MG63 (cell line): ENCODE measurements at places on chromosomes 3 and 15. TPM values are rescaled to one million over a fixed set of nuclear protein-coding genes. Genes with fewer than 3 reads are reported as not detected.

DNA sequence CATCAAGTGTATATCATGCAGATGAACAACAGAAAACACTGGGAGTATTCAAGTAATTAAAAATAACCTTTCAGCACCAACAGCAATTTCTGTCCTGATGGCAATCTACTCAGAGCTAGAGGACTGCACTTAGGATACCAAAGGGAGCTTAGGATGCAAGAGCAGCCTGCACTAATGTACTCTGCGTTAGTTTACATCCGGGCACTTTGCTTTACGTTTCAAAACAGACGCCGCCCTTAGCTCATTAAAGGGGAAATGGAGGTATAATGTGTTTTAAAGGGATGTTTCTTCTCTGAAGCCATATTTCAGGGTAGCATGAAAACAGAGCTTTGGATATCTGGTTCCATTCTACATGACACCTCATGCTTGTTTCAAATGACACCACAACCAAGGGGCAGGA lies 14.0 kb upstream of the B3GNT5 start:
- DNase-seq: no peak

GRCh38 chr3:128873244-128874022 lies 6.0 kb upstream of the ACAD9 start:
- DNase-seq: no peak

DNA sequence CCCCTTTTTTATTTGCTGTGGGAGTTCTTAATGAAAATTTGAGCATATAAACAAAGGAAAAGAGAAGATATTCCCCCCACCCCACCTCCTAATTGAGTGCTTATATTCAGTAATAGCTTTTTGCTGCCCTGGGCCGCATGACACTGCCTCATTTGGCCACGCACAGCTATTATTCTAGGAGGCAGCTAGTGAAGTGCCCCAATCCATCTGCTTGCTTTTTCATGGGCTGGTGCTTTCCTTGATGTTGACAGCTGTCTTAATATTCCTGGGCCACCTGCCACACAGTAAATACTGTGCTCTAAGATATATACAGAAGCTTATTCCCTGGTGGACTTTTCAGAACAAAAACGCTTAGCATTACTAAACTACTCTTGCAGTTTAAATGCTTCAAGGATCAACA lies 3.8 kb upstream of the CRYBG3 start:
- DNase-seq: no peak

DNA sequence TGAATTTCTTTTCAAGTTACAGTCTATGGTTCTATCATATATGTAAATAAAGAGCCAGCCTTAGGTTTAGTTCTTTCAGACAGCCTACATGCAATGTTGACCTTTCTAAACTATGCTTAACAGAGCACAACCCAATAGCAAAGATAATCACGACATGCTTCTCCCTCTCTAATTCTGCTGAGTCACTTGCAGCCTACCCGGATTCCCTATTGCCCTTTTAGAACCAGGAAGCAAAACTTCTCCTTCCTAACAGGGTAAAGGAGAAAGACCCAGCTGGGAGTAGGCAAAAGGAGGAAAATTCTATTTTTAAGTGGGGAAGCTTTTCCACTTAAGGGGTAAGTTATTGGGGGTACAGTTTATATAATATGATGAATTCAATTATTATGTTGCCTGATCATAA lies 79.3 kb downstream of the SLC7A14 start:
- no peak for DNase-seq

DNA sequence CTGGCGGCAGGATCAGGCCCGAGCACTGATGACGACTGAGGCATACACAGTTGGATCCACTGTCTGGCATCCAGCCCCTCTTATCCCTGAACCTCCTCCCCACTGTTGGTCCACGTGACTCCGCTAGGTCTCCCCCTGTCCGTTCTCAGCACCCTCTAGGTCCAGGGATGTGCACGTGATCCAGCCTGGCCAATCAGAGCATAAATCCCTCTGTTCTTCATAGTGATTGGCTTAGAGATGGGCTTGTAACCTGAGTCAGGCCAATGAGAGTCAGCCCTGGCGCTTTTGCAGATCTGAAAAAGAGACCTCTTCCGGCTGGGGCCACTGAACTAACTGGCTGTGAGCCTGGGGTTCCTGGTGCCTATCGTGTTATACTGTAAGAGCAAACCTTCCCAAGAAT lies 20.5 kb upstream of the IQSEC1 start:
- DNase-seq: no peak

DNA sequence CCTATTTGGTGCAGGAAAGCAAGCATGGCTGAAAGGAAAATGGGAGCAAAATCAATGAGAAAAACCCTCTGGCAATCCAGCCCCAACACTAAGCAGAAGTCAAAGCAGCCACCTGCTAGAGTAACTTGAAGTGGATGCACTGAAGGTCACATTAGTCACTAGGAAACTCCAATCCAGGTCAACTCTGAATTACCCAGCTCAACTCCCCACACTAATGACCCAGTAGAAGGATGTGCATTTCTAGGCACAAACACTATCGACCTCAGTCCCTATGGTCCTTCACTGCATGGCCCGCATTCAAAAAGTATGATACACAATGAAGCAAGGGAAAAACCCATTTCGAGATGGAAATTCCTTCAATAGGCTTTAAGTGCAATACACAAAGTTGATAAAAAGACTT lies 80.6 kb downstream of the RAD18 start:
- DNase-seq: no peak

DNA sequence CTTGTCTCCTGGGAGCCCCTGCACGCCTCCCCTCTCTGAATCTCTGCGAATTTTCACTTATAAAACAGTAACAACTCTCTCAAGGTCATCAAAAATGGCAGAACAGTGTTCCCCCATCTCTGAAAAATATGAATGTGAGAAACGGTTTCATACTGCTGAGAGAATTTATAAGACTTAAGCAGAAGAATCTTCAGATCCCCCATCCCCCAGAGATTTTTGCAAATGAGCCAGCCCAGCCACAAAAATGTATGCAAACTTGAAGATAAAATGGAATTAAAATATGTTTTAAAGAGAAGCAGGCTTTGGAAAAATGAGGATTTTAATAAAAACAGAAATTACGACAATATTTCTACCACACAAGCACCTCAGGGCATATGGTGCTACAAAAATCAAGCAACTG lies 173.0 kb downstream of the STT3B start:
- no peak for DNase-seq

GRCh38 chr15:78762985-78763795 lies 48.1 kb downstream of the ADAMTS7 start:
- DNase-seq: no peak

DNA sequence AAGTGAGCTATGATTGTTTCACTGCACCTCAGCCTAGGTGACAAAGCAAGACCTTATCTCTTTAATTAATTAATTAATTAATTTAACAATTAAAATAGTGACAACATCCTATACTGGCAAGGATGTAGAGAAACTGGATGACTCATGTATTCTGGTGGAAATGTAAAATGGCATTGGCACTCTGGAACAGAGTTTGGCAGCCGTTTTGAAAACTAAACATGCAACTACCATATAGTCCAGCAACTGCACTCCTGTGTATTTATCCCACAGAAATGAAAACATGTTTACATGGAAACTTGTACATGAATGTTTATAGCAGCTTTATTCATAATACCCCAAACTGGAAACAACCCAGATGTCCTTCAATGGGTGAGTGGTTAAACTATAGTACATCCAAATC lies 56.6 kb downstream of the ANP32A start:
- peak; percentile 64 for DNase-seq

DNA sequence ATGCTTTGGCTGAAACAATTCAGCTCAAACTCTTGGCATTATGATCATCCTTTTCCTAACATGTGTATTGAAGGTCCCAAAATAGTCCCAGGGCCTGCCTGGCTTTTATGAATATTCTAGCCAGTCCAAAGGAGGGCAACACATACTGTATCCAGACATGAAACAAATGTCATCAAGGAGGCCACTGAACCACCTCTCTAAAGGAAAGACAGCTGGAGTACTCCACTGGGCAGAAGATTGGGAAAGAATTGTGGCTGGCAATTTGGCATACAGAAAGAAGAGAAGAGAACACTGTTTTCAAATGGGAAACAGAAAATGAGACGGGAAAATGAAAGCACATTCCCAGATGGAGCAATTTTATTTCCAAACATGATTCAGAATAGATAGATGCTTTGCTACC lies 80.6 kb downstream of the NCEH1 start:
- no peak for DNase-seq

DNA sequence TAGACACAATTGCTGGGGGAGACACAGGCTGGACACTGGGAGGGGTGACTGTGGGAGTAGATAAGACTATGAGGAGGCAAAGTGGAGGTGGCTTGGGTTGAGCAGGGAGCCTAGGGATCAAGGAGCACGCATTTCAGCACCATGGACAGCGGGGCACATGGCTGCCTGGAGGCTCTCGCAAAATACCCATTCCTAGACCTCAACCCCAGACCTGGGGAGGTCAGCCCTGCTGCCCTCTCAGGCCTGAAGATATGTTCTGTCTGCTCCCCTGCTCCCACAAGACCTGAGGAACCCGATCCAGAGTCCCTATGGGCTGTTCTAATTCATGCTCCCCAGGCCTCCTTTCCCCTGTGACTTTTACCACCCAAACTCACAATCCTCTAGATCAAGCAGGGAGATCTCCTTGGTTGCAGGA lies 16.0 kb upstream of the CPEB1 start:
- peak; percentile 44 for DNase-seq

DNA sequence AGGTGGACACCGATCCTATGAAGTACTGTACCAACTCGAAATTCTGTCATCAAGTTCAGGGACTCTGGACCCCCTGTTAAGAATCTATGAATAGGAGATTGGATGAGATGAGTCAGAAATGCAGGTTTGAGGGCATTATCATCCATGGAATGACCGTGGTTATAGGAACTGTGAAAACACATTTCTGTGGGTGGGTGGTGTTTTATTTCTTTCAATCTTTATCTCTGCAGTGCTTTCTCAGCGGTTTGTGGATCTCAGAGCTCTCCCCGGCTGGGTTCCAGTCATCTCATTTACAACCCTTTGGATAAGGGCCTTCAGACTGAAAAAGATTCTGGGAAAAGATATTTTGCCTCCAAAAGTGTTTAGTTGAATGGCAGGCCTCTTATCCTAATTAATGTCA lies 5.4 kb upstream of the ABHD17C start:
- DNase-seq: no peak

AZI2 gene
- 28.3 and 51.7 TPM in 2 replicates for total RNA-seq

RHOV gene
- total RNA-seq: 0.49 TPM in 1 of 2 replicates, not detected in the other

RTP3 gene
- not detected in 2 replicates for total RNA-seq

IQCB1 gene
- total RNA-seq: 6.1 and 17.9 TPM in 2 replicates
